Stimulated activated CD4-positive, alpha-beta T cell treated with anti-CD3 and anti-CD28 coated beads, Interleukin-15, amount 100 ng/mL, for 24 hours (primary cell): ENCODE measurements at places on chromosomes 5 and 9.

DNA sequence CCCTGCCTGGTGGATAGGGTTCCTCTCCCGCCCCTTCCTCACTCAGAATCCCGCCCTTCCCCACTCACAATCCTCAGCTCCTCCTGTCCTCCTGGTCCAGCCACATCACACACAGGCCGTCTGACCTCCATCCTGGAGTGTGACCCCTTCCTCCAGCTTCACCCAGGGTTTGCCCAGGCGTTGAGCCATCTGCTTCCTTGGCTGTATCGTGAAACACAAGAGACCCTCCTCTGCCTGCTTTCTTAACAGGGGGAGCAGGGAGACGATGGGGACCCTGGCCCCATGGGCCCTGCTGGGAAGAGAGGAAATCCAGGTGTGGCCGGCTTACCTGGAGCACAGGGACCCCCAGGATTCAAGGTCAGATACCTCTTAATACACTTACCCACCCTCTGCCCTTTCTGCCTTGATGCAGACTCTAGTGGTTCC, 32.3 kb upstream of the ORM1 start:
- DNase-seq, result no peak

DNA sequence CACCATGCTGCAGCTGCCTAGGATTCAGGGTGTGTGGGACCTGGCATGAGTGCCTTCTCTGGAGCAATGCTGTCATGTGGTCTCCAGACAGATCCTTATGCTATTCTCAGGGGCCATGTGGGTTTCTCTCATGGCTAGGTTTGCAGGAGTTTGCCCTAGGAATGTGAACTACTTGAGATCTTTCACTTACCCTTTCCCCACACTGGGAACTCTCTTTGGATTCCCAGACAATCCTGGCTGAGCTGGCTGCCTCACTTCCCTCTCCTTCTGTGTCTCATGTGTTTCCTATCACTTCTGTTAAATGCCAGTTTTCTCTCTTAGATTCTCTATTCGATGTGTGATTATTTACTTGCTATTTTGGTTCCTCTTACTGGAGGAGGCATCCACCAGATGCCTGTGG, 270.2 kb upstream of the RASA1 start:
- DNase-seq, result no peak

DNA sequence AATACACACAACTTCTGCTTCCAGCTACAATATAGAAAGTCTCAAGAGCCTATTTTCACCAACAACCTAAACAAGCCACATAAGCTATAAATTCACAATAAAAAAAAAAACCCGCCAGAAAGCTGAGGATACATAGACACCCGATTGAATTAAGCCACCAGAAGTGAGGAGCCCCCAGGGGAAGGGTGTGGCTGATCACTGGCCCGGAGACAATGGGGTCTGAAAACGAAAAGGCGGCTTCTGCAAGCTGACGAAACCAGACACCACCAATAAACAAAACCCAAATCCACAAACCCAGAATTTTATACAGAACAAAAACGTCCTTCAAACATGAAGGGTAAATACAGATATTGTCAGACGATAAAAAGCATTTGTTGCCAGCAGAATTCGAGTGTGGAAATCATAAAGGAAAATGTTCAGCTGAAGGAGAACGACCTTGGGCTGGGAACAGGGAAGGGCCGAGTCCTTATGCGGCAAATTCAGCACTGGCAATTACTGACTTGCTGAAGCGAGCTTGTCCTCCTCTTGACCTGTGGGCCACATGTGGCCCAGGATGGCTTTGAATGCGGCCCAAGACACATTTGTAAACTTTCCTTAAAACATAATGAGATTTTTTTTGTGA, 39.6 kb upstream of the CEP72 start:
- no peak for DNase-seq

DNA sequence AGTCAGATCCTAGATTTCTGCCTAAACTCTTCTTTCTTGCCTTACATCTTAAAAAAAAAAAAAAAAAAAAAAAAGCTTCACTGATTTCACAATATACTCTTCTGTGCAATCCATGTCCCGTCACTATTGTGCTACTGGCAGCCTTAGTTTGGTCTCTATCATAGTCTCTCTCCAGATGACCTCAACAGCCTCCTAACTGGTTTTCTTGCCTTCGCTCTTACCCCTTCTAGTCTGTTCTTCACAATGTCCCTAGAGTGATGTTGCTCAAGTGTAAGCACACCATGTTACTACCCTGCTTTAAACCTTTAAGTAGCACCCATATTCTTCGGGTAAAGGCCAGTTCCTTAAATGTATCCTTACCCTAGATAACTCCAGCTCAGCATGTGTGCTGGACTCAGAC, 25.8 kb downstream of the CD180 start:
- no peak for DNase-seq

GRCh38 chr9:107989544-107989943, 500.0 kb upstream of the KLF4 start:
- DNase-seq, result no peak

DNA sequence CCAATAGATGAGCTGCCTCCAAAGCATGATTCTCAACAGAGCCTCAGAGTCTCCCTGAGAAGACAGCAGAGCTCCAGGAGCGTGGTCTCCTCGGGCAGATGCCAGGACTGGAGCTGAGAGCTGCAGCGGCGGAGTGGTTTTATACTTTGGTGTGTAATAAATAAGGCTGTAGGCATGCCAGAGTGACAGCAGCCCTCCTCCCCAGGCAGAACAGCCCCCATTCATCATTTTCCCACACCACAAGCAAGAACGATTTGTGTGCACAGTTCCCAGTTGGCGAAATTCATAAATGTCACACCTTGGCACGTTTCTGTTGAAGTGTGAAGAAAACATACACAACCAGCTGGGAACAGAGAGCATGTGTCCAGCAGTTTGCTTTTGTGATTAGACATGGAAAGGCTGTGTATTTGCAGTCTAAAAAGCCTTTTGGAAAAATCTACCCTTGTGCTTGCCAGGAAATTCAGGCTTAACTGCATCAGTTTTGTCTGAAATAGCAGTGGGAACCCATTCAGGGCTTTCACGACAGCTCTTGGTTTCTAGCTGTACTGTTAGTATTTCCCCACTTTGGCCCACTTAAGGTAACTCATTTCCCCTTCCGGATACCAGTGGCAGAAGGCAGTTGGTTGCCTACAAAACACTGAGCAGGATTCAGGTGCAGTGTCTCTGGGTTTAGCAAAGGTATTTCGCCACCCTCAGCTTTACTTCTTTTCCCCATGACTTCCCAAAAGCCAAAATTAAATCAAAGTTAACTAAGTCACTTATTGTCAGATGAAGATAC, at the start of gene C1QTNF3:
C1QTNF3 (minus strand) TSS at position 115 of the 778 bp plus-strand sequence; CDS start at position 27, 88 bp downstream.
- no peak for DNase-seq

- no peak for DNase-seq
Measured at GRCh38 chr5:172696171-172696849, 55.2 kb downstream of the NEURL1B start.

DNA sequence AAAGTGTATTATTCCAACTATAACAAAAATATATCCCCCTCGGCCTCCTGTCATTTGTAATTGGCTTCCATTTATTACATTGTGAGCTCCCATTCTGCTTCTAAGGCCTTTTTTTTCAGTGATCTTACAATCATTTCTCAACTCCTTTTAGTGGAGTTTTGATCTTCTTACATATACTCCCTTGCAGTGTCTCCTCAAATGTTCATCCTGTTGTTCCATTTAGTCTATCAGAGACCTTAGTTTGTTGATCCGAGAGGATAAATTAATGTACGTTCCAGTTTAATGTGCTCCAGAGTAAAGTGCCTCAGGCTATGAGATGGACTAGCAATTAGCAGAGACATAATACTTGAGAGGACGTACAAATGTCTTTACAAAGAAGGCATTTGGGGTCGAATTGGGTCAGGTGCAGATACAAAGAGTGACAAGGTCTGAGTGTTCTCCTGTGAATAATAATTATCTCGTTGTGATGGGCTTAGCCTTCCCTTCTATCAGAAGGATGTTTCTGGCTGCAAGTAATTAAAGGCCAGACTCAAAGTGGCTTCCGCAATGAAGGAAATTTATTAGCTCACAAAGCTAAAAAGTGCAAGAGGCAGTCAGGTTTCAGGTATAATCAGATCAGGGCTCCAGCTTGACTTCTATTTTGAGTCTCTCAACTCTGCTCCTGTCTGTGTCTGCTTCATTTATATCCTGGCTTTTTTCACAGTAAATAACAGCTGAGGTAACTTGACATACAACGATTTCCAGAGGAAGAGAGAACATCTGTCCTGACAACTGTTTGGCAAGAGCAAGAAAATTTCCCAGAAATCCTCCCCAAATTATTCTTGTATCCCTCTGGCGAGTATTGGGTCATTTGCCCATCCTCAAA, 30.1 kb downstream of the ARRDC3 start:
- no peak for DNase-seq

DNA sequence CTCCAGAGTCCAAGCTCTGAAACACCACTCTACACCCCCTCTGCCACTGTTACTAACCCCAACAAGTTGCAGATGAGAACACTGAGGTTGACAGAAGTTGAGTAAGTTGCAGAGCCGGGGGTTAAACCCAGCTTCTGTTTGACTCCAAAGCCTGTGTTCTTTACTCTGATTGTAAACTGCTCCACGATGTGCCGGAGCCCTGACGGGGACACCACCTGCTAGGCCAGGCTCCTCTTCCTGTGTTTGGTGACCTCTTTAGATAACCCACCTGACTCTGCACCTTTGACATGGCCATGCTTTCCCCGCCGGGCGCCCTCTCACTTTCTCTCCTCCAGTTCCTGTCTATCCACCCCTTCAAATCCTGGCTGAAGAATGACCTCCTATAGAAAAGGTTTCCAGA, 96.7 kb downstream of the PAX5 start:
- no peak for DNase-seq

DNA sequence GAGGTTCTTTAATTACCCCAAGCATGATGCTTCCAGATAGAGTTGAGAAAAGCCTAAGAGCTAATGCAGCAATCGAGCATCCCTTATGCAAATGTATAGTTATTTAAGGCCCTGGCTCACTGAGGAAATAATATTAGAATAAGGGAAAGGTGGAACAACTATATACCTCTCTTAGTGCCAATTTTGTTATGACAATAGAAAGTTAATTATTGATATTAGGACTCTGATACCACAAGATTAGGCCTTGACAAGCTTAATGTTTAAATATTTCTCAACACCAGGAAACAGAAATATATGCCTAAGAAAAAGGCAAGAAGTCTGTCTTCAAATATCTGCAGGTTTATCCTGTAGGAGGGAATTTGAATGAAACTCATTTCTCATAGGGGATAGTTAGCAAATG, 371.0 kb downstream of the PRELID2 start:
- DNase-seq, result no peak
